Fibroblast of the aortic adventitia (primary cell): ENCODE measurements at places on chromosomes 3 and 15. TPM values are rescaled to one million over a fixed set of nuclear protein-coding genes. Genes with fewer than 3 reads are reported as not detected.
A peak's percentile ranks its signal among the peaks of the same experiment; 100 is the strongest.

The PIGZ gene
- 1.9 and 19.2 TPM in 2 replicates for total RNA-seq

DNA sequence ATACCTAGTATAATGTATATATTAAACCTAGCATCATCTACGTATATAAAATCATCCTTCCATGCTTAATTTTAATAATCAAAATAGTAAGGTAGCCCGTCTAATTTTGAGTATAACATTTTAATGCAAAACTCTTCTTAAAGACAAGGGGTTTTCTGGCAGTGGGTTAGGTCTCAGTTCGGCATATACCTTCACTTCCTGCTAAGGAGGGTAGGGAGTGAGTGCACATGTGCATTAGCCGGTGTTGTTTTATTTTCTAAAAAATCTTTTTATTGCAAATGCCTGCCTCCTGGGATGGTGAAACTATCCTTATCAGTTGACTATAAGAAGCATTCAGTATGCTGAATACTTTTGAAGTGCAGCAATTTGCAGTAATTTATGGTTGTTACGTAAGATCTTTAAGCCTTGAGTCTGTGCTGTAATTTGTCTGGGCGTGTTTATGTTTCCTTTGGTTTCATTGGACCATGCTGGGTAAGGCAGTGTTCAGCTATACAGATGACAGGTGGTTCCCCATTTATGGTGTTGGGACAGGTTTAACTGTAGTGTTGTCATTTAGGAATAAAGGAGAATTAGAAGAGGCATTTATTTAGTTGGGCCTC, 11.7 kb downstream of the ARHGEF26 start:
- peak; percentile 22 for DNase-seq

DNA sequence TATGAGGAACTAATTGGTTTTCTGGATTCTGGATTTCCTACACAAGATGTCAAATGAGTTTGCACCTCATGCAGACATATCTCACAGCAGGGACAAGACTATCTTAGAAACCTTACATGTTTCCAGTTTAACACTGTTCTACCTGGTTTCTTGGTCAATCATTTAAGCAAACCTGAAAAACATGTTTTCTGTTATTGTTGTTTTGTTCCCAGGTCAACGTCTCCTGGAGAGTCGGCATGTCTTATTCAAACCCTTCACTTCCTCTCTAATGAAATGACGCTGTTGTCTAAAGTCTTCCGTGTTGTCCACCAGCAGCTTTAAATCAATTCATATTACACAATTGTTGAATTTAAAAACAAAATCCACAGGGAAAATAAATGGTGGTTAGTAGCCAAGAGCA, 150.9 kb downstream of the CNTN3 start:
- no peak for DNase-seq

DNA sequence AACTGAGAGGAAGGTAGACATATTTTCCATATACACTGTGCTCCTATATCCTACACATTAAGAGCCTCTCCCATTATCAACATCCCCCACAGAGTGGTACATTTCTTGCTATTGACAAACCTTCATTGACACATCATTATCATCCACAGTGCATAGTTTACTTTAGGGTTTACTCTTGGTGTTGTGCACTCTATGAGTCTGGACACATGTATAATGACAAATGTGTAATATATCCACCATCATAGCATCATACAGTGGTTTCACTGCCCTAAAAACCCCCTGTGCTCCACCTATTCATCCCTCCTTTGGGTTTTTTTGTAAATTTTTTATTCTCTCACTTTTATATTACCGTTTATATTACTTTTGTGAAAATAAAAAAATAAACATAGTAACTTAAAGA, 22.2 kb upstream of the CLDN18 start:
- DNase-seq: no peak

The SCG5 gene
- 11.7 and 16.7 TPM in 2 replicates for total RNA-seq

DNA sequence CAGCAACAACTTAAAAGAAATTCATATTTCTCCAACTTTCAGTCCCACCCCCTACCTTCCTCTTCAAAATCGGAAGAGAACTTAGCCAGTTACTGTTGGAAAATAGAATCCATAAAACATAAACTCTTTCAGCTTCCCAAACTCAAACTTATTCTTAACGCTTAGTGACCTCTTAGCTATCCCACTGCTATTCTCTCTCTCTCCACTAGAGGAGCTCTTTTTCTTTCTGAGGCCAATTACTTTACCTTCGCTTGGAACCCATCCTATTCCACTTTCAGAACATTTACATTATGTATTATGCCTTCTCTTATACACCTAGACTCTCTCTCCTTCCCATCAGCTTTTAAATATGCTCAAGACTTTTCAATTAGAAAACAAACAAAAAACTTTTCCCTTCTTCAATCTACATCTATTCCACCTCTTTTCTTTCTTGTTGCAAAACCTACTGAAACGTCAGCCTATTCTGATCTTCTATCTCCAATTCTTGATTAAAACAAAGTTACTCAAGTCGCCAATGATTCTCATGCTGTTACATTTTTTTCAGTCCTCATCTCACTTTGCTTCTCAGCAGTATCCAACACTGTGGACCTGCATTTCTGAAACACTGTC, 13.4 kb upstream of the GHSR start:
- DNase-seq: peak; percentile 45

DNA sequence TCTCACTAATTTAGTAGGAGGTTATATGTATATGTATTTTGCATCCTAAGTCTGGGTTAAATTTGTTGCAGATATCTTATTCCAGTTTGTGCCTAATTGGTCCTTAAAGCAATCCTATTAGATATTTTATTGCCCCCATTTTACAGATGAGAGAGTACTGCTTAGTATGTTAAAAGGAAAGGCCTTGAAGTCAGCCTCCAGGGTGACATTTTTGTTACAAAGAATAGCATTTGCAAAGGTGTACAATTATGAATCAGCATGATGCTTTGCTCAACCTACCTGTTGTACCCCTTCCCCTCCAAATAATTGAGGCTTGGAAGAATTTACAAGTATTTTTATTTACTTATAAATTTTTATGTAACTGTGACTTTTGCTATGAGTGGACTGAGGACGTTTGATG, 14.0 kb downstream of the STT3B start:
- DNase-seq: no peak

The PLCB2 gene
- 0.27 TPM in 1 of 2 replicates, not detected in the other for total RNA-seq

- DNase-seq: no peak
Observed at GRCh38 chr15:84934942-84935729, 46.5 kb upstream of the PDE8A start.

The HYAL1 gene
- 0.90 TPM in 1 of 2 replicates, not detected in the other for total RNA-seq

DNA sequence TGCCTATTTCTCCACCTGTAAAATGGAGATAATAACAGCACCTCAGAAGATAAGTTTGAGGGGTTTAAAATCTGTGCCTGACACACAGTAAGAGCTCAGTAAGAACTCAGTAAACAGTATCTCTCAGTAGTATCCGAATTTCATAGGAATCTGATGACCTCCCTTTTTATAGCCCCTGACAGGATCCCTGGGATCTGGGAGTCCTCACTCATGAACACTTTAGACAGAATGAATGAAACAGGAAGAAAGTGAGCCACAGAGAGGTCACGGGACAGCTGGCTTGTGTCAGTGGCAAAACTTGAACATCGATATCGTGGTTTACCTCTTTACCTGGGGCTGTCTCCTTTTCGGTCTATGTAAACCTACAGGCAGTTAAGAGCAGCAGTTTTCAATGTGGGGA, 51.2 kb downstream of the LRTM1 start:
- no peak for DNase-seq

The SMAD6 gene
- total RNA-seq: 17.4 and 27.2 TPM in 2 replicates

GRCh38 chr3:100073049-100073713, 41.1 kb downstream of the FILIP1L start:
- DNase-seq: no peak

DNA sequence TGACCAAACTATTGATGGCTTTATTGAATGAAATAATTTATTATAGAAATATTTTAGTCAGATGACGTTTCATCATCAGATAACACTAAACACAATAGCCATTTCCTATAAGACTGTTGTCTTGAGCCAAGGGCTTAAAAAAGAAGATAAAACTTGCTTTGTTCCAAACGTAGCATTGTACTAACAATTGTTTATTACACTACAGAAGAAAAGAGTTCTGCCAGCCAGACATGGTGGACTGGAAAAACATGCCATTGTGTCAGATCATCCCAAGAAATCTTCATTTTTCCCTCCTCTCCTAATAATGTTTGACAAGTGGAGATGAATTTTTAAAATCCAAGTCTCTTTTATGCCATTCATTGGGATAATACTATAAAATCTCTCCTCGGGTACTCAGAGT, 203.3 kb downstream of the CDIN1 start:
- peak; percentile 43 for DNase-seq

DNA sequence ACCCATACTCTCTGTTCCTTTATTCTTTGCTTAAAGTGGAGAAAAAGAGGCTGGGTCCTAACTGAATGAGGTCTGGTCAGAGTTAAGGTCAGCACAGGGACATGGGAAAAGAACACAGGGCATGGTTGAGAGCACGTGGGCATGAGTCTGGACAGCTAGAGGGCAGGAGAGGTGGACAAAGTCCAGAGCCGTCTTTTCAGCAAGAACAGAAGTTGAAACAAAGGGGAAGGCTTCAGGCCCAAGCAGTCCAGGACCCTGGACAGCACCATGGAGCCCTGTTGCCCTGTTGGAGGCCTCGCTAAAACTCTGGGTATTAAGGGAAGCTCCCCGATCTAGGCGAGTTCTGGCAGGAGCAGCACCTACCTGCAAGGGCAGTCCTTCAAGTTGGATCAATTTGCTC, 50.7 kb downstream of the XYLB start:
- peak; percentile 40 for DNase-seq

DNA sequence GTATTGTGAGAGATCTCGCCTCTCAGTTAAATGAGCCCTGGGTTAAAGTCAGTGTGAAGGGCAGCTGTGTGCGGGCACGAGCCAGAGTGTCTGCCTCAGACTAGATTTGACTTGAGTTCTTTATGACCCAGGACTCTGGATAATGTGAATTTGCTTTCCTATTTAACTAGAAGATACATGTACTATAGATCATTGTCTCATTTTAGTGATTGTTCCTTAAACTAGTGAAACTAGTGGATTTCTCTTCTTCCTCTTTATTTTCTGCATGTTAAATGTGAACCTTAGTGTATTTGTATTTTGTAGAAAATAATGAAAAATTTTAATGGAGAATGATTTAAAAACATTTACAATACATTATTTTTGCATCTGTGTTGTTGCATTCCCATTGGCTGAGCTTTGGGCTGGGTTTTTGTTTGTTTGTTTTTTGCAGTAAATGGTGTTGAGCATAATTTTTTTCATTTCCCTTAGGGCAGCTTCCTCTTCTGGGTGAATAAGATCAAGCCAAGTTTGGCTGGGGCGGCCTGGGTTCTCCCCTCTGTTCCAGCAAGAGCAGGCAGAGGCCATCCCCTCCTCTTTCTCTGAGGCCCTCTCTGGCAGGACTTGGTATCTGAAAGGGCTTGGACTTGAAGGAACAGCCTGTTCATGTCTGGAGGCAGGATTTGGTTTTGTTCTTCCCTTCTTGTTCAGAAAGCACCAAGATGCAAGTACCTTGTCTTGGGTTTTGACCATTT, 15.0 kb downstream of the GCSAM start:
- no peak for DNase-seq

GRCh38 chr3:146817704-146818103, 212.6 kb upstream of the PLSCR5 start:
- peak; percentile 57 for DNase-seq

DNA sequence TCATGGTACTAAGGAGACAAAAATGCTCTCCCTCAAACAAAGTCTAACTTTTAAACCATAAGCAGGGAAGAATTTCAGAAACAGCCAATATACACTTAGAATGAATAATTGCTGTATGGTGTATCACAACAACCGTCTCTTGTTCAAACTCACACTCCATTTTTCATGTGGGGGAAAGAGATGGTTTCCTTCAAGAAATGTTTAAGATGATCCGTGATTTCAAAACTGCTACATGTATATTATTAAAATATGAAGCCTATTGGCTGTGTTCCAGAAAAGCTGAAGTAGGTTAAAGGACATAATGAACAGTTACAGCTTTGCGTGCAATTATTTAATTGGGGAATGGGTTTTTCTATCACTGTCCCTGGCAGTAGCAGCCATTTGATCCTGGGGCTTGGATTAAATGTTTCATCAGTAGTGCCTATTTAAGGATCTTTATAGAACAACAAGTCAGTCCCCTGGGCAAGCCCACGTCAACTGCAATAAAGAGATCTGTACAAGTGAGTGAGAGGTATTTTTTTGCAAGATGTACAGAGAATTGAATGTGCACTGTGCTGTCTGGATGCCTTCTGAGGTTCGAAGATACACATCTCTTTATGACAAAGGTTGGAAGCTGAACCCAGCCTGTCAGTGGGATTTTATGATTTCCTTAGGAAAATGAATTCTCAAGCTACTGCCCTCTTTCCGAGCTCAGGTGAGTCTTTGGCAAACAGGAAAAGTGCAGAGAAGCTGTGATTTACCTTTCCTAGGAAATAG, 337.2 kb upstream of the RARB start:
- DNase-seq: no peak

The SPESP1 gene
- total RNA-seq: 0.98 and 5.6 TPM in 2 replicates

DNA sequence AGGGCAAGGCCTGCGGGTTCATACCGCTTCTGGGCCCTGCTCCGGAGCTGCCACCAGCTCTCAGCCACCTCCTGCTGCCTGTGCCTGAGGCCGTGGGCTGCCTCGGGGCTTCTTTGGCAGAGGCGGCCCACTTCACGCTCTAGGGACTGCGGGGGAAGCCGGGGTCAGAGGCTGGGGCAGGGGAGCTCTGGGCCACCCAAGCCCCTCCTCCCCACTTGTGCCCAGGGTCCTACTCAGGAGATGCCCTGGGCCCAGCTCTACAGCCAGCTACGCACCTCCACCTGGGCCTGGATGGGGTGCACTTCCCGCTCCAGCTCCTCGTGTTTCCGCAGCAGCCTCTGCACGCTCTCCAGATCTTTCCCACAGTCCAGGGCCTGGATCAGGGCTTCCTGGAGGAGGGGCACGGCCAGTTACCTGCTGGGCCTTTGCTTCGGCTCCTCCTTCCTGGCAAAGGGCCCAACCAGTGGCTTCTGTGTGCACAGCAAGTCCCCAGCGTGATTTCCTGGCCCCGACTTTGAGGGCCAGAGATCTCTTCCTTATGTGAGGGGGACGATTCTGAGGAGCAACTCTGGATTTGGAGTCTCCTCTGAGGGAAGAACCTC, 24.0 kb downstream of the PLA2G4B start:
- no peak for DNase-seq

GRCh38 chr3:46947546-46947901, 29.0 kb downstream of the CCDC12 start:
- DNase-seq: no peak

DNA sequence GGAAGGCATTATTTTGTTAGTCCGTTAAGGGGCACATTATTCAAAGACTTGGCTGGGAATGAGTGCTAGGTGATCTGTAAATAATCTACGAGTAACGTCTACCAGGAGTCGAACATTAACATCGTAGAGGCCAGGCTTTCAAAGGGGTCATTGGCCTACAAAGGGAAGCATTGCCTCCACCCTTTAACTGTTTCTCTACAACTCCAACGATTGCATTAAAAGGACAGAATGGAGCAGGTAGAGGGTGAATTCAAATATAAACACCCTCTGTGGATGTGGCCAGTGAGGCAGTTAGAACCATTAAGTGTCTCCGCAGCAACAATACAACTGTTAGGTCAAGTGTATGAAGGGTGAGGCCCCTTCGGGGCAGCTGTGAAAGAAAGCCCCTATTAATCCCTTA, 126.0 kb upstream of the LMOD3 start:
- no peak for DNase-seq

The DLL4 gene
- 0.08 and 0.09 TPM in 2 replicates for total RNA-seq

The SENP8 gene
- 0.98 and 3.8 TPM in 2 replicates for total RNA-seq

The SPINT1 gene
- not detected in 2 replicates for total RNA-seq

GRCh38 chr15:47301481-47301880, 415.8 kb upstream of the SEMA6D start:
- no peak for DNase-seq

- DNase-seq: no peak
Observed at GRCh38 chr3:72964633-72965032, 32.0 kb upstream of the PPP4R2 start.

The CDHR4 gene
- total RNA-seq: 0.09 TPM in 1 of 2 replicates, not detected in the other
